Right ventricle myocardium superior (tissue), 1 donor: ENCODE measurements at places on chromosomes 5 and 9. TPM values are rescaled to one million over a fixed set of nuclear protein-coding genes. Genes with fewer than 3 reads are reported as not detected.

PLPPR1 gene
- total RNA-seq = not detected

GRCh38 chr5:180575571-180575970 is 15.7 kb downstream of the SCGB3A1 start:
- no peak for DNase-seq

DNA sequence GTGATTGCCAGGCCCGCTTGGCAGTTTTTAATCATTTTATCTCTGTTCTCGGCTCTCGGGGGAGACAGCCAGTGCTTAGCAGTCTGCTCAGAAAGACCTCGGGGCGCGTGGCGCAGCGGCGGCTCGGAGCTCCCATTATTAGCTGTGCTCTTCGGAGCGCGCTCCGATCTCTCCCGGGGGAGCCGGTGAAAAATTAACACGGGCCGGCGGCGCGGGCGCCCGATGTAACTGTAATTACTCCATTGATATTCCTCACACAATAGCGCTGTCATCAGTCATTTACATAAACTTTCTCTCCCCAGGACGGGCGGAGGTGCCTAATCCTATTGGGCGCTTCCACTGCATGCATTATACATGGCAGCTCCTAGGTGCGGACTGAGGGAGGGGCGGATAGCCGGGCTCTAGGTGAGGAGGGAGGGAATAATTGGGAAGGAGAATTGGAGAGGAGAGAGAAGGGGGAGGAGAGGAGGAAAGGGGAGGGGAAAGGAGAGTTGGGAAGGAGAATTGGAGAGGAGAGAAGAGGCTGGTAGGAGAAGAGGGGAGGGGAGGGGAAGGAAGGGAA is 24.9 kb downstream of the LMX1B start:
- no peak for DNase-seq

C9 gene
- not detected for total RNA-seq

DNA sequence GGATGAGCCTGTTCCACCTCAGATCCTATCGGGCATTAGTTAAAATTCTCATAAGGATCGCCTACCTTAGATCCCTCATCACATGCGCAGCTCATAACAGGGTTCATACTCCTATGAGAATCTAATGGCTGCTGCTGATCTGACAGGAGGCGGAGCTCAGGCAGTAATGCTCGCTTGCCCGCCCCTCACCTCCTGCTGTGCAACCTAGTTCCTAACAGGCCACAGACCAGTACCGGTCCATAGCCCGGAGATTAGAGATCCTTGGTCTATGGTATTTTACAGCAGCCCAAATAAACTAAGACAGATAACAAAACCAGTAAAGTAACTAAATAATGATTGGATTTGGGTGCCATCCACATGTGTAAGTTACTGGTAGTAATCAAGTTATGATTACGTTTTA is 17.5 kb downstream of the GOLPH3 start:
- DNase-seq = no peak

DNA sequence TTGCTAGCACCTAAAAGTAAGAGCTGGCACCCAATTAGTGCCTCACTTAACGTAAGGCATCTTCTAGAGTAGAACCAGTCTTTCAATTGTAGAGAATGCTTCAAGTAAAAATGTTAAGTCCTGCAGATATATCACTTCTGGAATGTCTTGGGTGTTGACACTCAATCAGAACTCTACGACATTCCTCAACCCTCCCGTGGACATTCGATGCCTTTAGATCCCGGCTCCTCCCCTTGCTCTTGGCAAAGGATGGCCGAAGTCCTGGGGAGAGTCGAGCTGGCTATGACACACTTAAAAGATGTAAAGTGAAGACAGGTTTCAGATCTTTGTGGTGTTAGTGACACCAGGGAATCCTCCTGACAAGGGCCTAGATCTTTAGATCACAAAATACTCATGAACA is 87.5 kb upstream of the ERCC6L2 start:
- DNase-seq = no peak

DNA sequence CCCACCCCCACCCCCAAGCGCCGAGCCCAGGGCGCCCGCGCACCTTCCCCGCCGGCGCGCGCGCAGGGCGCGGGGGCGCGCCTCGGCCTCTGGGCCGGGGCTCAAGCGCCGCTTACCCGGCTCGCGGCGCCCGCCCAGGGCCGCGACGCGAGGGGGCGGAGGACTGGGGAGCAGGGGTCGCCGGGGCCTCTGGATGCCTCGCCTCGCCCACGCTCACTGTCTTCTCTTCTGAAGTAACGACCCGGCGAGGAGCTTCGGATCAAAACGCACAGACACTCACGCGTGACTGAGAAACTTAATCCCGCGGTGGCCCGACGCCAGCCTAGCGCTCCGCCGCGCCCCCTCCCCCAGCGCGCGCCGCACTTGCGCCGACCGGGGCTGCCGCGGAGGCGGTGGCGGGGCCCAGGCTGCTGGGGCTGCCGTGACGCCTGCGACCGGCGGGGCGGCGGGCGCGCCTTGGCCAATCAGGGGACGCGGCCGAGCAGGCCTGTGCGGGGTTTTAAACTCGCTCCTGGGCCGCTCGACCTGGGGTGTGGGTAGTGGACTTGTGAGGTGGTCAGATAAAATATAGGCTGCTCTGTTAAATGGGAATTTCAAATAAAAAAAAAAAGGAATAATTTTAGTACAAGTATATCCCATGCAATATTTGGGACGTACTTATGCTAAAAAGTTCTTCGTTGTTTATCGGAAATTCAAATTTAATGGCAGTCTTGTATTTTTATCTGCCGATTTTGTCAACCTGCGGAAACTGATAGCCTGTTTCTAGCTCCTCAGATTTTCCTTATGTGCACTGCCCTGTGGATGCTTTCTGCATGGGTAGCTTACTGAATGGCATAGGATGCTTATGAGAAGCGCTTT is at the start of gene MPDZ:
Gene MPDZ, minus strand, starts transcription at position 409 of the 858 bp plus-strand sequence. CDS start 29,377 bp downstream, outside the sequence.
- peak; percentile 82 for DNase-seq

- peak; percentile 52 for DNase-seq
Observed at GRCh38 chr5:174188295-174188694, 142.8 kb downstream of the NSG2 start.

- no peak for DNase-seq
Observed at GRCh38 chr9:128886211-128886891, 4.4 kb downstream of the LRRC8A start.

DNA sequence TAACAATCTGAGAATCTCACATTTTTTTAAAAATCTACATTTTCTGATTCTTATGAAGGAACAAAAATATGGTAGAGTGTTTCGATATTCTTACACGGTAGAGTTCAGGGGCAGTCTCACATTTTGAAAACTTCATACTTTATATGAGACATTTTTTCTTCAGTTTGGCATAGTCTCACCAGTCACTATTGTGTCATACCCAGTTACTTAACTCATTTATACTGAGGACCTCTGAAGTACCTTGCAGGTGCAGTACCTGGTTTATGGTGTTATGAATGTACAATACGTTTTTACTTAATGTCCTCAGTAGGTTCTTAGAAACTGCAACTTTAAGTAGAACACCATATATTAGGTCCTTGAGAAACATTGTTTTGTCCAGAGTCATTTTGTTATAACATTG is 196.6 kb downstream of the SGCD start:
- DNase-seq = no peak

DNA sequence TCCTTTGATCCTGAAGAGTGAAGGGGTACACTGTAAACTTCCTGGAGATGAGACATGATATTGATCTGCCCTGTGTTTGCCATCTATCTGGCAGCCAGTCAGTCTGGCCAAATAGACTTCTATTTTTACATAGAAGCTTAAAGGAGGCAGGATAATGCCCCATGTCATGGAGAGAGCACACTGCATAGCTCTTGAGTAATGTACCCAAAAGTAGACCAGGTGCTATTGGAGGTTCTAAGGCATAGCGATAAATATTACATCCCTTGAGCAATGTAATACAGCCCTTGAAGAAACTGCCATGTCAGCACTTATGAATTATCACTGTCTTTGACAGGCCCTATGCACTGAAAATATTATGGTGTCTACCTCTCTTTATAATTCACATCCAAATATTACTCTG is 131.8 kb downstream of the GHR start:
- no peak for DNase-seq

DNA sequence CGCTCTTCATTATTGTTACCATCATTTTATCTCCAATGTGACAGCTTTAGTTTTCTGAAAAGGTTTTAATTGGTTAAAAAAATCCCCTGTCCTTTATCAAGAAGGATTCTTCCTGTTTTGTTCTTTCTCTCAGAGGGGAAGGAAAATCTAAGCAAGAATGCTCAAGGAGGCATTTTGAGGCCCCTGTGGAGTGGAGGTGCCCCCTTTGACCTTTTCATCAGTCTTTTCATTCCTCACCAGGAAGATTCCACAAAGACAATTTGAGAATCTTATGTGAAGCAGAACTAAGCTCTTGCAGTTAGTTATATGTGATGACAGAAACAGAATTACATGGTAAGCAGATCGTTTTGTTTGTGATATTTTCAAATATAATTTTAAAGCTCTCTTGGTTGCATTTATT is 489.6 kb downstream of the MAN2A1 start:
- DNase-seq = no peak

DNA sequence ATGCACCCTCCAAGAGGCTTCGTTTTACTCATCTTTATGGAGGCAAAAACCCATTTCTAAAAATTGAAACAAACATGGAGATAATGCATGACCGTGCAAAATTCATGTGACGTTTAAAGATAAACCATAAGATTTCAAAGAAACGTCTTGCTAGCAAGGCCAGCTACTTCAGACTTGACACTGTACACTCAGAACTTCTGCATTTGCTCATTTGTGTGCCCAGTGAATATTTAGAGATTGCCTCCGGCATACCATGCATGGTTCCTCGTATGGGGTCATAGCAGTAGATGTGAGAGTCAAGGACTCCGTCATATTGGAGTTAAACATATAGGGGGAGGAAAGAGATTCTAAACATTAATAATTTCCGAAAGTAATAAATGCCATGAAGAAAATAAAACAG is 78.6 kb upstream of the NEURL1B start:
- no peak for DNase-seq

CDHR2 gene
- total RNA-seq = 0.19 TPM

DNA sequence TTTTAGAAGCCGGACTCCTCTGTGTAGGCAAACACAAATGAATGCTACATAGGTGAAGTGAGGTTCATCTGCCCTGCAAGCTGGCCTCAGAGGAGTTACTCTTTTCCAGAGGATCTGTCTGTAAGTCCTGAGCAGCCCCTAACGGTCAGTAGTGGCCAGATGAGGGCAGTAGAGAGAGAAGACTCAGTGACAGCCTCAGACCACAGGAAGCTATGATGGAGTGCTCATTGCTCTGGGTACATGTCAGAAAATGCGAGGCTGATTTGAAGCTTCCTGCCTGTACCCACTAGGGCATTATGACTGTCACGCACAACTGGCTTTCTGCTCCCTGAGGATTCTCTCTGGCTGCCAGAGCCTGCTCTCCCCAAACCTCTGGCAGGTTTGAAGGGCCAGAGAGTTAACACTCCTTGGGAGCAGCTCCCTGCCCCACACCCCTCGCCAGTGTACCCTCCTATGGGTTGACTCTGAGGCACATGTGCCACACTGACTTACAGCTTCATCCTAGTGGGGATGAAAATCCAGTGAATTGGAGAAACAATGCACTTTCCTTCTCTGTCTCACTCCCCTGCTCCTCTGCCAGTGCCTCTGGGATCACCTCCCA is 141.5 kb downstream of the GABRG2 start:
- DNase-seq = no peak

- no peak for DNase-seq
Observed at GRCh38 chr5:14243766-14244165, 100.6 kb downstream of the TRIO start.

DNA sequence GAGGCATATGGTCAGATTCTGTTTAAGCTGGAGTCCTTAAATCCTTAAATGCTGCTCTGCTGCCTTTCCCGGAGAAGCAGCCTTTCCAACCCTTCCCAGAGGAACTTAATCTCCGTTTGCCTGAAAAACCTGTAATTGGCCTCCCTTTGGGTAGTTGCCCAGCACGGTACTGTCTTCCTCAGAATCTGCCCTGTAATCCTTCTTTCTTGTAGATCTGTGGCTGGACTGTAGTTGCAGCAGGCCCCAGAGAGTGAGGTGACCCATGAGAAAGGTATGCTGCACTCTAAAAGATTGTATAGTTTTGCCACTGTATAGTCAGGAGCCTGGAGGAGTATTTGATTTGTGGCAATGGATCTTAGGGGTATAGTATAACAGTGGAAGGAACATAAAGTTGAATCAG is 11.7 kb downstream of the SPIN1 start:
- no peak for DNase-seq

DNA sequence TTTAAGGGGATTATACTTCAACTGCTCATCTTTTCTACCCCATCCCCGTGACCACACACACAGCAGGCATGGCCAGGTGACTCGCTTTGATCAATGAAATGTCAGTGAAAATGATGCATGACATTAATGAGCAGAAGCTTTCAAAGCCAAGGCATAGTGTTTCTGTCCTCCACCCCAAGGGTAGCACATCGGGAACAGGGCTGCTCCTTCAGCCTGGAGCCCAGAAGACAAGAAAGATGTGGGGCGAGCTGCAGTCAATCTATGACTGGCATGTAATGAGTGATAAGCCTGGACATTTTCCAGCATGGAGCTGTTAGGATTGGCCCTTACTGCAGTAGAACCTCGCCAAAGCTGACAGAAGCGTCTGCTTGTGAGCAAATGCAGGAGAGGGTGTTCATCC is 122.6 kb upstream of the IRX2 start:
- DNase-seq = no peak

OR1J2 gene
- not detected for total RNA-seq

HOMER1 gene
- 52.6 TPM for total RNA-seq

DNA sequence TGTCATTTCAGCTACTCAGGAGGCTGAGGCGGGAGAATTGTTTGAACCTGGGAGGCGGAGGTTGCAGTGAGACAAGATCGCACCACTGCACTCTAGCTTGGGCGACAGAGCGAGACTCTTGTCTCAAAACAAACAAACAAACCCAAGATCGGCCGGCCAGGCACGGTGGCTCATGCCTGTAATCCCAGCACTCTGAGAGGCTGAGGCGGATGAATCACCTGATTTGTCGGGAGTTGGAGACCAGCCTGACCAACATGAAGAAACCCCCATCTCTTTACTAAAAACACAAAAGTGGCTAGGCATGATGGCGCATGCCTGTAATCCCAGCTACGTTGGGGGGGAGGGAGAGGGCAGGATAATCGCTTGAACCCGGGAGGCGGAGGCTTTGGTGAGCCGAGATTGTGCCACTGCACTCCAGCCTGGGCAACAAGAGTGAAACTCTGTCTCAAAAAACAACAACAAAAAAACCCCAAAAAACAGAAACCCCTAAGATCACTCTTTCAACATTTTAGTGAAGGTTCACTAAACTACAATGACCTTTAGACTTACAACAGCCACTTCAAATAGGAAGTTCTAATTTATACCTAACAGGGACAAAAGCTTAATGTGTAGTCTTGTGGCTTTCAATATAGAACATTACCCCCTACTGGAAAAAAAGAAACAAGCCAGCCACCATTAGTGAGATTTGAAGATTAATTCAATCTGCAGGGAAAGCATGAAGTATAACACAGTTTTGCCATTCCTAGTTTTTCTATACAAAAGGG is 7.0 kb downstream of the HSPA9 start:
- DNase-seq = no peak

- DNase-seq = no peak
Observed at GRCh38 chr5:180207593-180207992, 1.4 kb downstream of the RASGEF1C start.

GRCh38 chr5:119400245-119400644 is 44.4 kb downstream of the TNFAIP8 start:
- no peak for DNase-seq

IL5 gene
- total RNA-seq = not detected
